ENCODE measurements at places on chromosomes 4 and X.

DNA sequence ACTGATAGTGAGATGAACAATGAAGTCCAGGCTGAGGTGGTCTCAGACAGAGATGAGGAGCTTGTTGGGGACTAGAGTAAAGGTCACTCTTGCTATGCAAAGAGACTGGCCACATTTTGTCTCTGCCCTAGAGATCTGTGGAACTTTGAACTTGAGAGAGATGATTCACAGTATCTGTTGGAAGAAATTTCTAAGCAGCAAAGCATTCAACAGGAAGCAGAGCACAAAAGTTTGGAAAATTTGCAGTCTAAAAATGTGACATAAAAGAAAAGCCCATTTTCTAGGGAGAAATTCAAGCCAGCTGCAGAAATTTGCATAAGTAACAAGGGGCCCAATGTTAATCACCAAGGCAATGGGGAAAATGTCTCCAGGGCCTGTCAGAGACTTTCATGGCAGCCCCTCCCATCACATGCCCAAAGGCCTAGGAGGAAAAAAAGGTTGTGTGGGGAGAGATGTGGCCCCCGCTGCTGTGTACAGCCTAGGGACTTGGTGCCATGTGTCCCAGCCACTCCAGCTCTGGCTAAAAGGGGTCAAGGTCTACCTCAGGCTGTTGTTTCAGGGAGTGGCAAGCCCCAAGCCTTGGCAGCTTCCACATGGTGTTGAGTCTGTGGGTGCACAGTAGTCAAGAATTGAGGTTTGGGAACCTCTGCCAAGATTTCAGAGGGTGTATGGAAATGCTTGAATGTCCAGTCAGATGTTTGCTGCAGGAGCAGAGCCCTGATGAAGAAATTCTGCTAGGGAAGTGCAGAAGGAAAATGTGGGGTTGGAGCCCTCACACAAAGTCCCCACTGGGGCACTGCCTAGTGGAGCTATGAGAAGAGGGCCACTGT, 262.8 kb downstream of the DKK2 start:
- DNase-seq, result peak; percentile 76

GRCh38 chr4:176376032-176376614, 56.4 kb downstream of the SPCS3 start:
- DNase-seq, result peak; percentile 18

DNA sequence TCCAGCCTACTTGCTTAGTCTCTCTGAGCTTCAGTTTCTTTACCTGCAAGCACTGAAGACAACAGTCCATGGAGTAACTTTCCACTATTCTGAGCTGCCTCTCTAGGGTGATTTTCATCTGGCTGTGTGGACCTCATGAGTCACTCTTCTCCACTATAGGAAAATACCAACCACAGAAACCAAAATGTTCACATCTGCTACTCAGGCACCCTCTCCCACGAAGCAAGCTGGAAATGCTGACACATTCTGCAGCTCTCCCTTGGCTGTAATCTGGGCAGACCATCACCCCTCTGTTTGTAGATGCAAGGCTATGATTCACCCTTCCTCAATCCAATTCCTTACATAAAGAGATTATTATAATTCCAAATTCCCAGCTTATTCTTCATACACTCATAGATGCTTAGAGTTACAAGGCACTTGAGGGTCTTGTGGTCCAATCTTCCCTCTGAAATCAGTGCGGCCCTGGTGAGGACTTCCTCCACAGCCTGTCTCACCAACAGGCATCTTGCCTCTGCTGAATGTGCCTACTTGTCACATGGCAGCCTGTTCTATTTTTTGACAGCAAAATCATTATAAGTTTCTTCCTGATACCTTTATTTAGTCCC, 97.0 kb upstream of the LNX1 start:
- peak; percentile 100 for DNase-seq

GRCh38 chr4:114046331-114046730, 66.9 kb upstream of the ARSJ start:
- DNase-seq, result no peak

DNA sequence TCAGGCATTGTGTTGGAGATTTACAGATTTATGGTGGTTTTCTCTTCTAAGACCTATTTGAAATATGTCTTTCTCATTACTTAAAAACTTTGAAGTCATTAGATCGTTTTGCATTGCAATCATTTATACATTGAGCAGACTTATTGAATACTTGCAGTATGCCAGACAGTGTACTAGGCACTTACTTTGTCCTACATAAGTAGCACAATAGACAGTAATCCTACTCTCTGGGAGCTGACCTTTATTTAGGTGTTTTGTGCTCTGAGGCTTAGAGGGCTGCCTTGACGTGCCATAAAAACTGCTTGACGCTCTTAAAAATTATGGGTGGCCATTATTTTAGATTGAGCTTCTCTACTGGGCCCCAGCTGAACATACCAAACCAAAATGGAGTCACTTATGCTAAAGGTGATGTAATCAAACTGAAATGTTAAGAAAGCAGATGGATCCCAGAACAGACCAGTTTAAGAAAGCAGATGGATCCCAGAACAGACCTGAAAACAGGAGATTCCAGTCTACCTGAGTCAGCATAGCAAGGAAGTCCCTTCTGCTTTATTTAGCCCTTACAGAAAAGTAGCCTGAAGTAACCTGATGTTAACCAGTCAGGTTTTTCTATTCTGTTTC, 42.4 kb downstream of the PTTG2 start:
- DNase-seq, result peak; percentile 38

DNA sequence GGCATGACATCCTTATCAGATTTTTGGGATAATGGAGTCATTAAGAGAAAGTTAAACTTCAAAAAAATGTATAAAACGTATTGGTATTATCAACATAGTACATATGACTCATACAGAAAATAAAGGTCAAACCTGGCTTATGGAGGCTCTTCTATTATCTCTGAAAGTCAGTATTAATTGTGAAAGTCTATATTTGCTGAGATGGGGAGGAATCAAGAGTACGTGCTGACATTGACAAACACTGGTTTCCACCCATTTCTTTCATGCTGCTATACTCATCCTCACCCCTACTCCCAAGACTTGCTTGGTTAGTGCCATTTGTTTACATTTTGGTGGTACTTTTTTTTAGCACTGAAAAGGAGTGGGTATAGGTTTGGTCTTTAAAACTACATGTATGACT, 30.8 kb upstream of the PLA2G12A start:
- no peak for DNase-seq

DNA sequence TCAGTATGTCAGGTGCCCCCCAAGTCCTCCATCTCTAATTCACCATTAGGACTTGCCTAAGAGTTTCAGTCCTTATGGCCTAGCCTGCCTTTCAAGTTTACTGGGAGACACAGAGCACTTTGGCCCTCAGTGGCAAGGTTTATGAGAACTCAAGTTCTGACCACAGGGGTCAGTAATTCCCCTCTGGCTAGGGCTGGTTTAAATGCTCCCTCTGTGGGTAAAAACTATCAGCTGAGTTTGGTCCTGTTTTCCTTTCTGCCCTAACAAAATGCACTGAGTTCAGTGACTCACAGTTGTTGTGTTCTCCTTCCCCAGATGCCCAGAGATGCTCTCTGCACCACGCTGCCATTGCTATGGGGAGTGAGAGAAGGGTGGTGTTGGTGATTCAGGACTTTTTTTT, 163.2 kb downstream of the RELL1 start:
- no peak for DNase-seq

DNA sequence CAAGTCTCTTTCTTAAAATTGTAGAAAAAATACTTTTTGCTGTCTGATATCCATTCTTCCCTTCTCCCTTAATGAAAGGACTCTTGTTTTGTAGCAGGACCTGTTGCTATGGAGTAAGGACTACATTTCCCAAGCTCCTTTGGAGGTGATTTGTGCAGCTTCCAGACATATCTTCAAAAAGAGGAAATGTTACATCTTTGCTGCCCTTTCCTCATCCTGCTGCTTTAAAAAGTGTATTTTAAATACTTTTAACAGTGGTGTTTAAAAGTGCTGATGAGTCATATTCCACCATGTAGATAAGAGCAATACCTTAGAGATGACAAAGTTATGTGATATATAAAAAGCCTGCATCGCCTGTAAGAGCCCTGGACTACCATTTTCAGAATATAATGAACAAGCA, 98.7 kb downstream of the CFAP299 start:
- DNase-seq, result peak; percentile 54

DNA sequence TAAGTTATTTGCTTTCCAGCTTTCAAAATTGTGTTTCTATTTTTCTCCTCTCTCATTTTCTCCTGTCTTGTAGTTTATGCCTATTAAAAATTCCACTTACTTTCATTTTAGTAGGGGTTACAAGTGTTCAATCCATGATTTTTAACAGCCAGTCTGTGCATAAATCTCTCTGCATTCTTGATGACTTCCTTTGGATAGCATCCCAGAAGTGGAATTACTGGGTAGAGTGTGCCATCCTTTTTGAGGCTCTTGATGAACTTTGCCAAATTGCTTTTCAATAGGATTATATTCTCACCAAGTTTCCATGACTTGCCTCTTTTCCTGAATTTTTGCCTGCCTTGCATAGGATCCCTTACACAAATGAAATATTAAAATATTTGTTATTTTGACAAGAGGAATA, 58.5 kb downstream of the DIPK2B start:
- peak; percentile 1 for DNase-seq

- DNase-seq, result no peak
Measured at GRCh38 chr4:41712425-41712824, 36.1 kb downstream of the PHOX2B start.

GRCh38 chr4:52751487-52751911, 274 bp upstream of the ERVMER34-1 start:
- DNase-seq, result no peak

- no peak for DNase-seq
Measured at GRCh38 chr4:8473198-8473919, 32.8 kb downstream of the TRMT44 start.

DNA sequence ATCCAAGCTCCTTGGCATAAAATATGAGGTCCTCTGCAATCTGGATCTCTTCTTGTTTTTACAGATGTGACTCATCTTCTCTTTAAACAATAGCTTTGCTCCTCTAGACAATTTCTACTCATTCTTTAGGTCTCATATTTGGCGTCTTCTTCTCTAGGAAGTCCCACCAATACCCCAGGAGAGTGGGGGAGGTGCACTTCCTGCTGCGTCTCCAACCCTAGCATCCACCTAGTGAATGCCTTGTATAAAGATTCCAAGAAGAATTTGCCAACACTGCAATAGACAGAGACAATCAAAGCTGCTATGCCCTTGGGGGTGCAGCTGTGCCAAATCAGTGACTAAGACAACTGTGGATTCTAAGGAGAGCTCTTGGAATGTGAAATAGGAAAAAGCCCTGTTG, 45.7 kb upstream of the SLC10A7 start:
- DNase-seq, result peak; percentile 1

- no peak for DNase-seq
Measured at GRCh38 chrX:12463873-12464272, 325.6 kb downstream of the FRMPD4 start.

DNA sequence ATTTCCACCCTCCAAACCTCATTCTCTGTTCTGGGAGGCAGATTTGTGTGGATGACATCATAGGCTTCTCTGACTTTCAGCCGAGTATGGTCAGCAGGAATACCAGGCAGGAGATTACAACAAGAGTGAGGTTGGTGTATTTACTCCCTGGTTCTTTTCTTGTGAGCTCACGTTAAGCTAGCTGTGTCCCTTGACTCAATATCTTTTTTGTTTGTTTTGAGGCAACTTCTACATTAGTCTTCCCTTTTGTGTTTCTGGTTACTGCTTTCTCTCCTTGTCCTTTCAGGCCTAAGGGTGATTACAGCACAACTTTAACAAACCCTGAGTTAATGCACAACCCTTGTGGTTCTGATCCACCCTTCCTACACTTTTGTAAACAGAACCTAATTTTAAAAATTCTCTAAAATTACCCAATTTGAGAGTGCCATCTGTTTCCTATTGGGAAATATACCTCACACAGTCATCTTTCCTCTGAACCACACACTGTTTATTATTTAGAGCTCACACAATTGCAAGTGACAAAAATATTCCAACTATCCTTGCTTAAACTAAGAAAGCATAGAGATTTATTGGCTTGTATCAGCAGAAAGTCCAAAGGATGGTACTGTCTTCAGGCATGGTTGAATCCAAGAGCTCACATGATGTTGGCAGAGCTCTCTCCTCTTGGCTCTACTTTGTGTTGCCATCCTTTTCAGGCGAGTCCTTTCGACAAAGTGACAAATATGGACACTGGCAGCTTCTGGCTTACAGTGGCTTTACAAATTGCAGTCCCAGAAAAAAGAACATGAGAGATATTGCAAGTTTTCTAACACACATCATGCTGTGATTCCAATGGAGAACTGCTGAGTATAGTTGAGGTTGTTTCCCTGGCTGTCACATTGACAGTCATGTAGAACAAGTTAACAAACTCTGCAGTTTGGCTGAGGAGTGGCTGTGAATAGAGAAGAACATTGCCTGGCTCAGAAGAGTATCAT, 150.5 kb upstream of the DDIT4L start:
- DNase-seq, result peak; percentile 14

DNA sequence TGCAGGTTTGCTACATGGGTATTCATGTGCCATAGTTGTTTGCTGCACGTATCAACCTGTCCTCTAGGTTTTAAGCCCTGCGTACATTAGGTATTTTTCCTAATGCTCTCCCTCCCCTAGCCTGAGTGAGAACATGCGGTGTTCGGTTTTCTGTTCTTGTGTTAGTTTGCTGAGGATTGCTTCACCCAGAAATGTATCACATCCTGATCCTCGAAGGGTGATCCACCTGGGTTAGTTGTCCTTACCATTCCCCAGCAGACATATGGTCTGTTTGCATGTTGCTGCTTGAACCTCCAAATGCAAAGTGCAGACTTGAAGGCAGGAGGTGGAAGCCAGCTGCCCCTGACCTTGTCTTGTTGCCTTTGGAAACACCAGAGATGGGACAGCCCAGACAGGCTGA, 161.5 kb upstream of the WDR1 start:
- DNase-seq, result no peak

DNA sequence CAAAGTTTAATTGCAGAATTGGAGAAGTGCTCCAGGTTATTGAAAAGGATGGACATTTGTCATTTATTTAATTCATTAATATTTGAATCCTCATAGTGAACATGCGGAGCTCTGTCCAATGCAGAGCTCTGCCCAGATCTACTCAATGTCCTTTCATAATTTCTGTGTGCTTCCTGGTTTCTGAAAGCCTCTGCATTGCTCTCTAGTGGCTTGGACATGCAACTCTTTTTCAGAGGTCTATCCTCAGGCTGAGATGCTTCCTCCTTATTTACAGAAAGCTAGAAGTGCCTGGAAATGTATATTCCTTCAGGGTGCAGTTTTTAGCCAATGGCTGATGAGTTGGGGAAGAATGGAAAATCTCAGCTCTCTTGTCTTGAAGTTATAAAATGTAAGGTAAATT, 786.1 kb upstream of the AADAT start:
- no peak for DNase-seq

GRCh38 chr4:78707268-78707667, 68.9 kb upstream of the BMP2K start:
- DNase-seq, result no peak

GRCh38 chrX:14590216-14590615, 60.9 kb downstream of the GLRA2 start:
- peak; percentile 56 for DNase-seq

DNA sequence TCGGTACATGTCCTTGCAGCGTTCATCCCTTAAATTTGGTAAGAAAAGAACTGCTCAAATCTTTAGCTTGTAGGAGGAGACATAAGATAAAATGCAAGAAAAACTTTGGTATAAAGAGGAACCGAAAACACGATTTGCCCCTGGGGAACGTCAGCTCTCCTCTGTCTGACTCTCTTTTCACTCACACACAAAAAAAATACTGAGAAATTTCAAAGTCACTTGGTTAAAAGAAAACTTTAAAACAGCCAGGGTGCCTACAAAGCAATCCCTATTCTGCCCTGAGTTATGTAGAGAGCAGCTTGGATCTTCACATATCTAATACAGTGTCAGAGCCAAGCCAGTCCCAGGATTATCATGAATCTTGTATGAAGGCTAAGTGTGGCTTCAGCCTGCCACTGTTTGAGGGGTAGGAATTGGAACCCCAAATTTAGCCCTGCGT, 248.5 kb upstream of the CXXC4 start:
- DNase-seq, result no peak

GRCh38 chr4:126954537-126955291, 678.0 kb upstream of the INTU start:
- peak; percentile 62 for DNase-seq
